ENCODE measurements at places on chromosomes 5 and 9.

- peak; percentile 44 for DNase-seq
Observed at GRCh38 chr5:61332358-61332749, 296 bp downstream of the ZSWIM6 start.

- DNase-seq = no peak
Observed at GRCh38 chr5:41858890-41859289, 11.3 kb downstream of the OXCT1 start.

DNA sequence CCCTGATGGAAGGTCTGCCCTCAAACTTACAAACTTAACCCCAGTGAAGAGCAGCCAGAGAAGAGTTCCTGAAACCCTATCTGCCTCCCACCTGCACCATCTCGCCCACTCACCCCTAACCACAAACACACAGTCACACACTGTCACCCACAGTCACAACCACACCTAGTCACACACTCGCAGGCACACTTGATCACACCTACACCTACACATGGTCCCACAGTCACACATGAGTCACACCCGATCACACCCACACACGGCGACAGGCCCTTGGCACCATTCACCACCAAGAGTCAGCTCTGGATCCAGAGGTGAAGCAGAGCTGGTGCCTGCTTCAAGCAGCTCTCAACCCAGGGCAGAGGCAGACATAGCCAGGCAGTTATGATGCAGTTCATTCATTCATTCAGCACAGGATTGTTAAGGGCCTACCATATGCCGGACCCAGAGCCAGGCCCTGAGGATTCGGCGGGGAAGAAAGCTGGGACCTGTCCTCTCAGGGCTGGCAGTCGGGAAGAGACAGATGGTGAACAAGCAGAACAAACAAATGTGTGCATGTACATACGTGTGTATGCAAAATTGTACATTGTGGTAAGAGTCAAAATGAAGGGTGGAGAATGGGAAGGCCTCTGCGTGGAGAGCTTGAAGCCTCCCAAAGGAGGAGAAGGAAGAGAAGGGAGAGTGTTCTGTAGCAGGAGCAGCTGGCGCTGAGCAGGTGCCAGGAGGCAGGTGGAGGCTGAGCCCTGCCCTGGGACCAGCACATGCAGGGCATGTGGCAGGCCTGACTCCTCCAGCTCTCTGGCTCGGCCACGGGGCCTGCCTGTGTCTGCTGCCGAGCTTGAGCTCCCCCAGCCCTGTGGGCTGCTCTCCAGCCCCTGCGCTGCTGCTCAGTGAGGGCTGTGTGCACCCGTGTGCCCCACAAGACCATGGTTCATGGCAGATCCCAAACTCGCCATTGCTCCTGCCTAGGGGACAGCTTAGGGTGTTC, 6.4 kb downstream of the TSPAN17 start:
- no peak for DNase-seq

GRCh38 chr5:96566833-96567587, 95.2 kb upstream of the CAST start:
- DNase-seq = peak; percentile 93

DNA sequence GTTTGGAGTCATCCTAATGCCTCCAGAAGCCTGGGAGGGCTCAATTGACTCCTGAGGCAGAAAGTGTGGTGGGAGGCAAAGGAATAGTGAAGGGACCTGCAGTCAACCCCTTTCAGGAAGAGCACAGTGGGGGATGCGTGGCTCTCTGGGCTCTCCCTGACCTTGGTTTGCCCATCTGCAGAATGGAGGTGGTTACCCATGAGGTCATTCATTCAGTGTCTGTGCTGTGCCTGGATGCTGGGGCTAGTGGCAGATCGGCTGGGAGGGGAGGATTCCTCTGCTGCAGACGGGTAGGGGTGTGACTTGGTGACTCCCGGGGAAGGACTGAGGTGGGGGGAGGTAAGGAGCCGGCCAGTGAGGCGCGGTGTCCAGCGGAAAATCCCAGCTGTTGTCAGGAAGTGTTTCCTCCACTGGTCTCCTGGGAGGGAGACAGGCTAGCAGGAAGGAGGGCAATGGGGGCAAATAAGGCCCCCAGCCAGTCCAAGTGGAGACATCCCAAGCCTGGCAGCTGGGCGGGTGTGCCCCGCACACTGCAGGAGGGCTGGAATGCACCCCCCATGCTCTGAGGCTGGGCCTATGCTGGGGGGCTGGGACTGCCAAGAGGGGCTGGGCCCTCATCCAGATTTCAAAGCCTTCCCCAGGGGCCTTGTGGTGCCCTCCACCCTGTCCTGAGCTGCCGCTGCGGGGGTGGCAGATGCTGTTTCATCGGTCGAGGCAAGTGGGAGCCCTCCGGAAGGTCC, 10.9 kb downstream of the CXXC5 start:
- peak; percentile 91 for DNase-seq

DNA sequence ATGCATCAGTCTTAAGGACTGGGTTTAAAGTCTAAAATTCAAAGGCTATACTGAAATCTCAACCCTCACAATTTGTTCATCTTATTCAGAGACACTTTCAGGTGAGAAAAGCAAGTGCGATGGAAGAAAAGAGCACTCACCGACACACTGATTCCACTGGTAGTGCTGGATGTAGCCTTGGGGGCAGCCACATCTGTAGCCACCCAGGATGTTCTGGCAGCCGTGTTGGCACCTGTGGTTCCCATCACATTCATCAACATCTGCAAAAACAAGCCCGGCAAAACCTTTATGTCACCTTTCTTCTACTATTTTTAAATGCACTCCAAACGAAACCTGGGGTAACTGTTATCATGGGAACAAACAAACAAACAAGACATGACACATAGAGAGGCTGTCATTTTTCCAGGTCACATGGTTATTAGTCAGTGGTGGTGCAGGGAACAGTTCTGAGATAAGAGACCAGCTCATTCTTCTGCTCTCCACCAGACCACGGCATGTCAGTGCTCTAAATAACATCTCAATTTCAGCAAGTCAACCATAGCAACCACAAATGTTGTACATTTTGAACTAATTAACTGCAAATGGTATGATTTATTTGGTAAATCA, 188.4 kb downstream of the SLC12A2 start:
- peak; percentile 58 for DNase-seq

- DNase-seq = peak; percentile 5
Observed at GRCh38 chr9:92599938-92600461, 64.2 kb upstream of the ECM2 start.

- DNase-seq = no peak
Observed at GRCh38 chr5:178274781-178275537, 42.4 kb upstream of the PHYKPL start.

DNA sequence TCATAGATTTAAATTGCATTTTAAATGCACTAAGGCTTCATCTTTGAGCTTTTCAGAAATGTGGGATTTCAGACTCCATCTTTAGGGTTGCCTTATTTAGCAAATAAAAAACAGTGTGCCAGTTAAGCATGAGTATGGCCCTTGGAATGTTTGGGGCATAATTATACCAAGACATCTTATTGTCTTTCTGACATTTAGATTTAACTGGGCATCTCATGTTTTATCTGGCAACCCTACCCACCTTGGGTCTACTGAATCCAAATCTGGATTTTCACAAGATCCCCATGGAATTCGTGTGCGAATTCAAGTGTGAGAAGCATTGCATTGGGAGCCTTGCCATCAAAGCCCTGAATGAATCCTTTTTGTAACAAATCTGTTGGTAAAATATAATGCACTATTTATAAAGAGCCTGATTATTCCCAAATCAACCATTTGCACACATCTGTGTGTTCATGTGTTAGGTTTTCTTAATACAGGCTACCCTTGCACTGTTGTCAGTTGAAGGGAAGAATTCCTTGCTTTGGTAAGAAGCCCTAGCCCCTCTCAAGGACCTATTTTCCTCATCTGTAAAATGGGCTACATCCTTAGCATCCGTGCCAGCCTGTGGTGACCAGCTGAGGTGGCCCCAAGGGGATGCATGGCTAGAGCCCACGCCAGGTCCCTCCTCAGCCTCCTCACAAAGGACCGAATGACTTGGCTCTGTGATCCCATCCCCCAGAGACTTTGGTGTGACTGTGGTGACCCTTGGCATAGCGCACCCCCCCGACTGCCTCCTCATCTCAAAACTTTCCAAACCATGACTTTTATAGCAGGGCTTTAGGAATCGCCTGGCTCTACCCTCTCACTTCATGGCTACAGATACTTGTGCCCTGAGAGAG, 8.1 kb downstream of the GSN start:
- no peak for DNase-seq

DNA sequence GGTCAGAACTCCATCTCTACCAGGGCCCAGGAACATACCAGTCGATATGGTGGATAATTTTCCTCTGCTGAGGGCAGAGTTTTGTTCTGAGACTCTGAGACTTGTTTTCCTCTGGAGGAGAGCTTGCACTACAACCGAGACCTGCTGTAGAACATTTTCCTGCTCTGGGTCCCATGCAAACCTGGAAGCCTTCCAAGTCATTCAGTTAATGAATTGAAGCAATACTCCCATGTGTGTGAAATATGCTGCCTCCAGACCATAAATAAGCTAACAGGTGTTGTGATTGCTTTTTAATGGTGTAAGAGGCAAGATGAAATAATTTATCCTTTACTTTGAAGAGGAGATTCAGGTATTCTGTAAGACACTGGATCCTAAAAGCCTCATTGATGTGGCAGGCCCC, 372.8 kb downstream of the TMEM167A start:
- no peak for DNase-seq

DNA sequence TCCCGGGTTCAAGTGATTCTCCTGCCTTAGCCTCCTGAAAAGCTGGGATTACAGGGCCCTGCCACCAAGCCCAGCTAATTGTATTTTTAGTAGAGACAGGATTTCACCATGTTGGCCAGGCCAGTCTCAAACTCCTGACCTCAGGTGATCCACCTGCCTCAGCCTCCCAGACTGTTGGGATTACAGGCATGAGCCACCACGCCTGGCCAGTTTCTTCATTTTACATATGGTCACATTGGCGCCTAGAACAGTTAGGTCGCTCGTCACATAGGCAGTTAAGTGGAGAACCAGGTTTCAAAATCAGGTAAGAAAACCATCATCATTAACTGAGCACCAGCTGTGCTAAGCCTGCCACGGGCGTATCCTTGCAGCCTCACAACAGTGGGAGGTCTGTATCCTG, 36.1 kb downstream of the OLFML2A start:
- DNase-seq = no peak

- DNase-seq = no peak
Observed at GRCh38 chr5:12237837-12238575, 333.8 kb upstream of the CTNND2 start.

- DNase-seq = no peak
Observed at GRCh38 chr9:126612813-126613641, 701 bp upstream of the LMX1B start.

DNA sequence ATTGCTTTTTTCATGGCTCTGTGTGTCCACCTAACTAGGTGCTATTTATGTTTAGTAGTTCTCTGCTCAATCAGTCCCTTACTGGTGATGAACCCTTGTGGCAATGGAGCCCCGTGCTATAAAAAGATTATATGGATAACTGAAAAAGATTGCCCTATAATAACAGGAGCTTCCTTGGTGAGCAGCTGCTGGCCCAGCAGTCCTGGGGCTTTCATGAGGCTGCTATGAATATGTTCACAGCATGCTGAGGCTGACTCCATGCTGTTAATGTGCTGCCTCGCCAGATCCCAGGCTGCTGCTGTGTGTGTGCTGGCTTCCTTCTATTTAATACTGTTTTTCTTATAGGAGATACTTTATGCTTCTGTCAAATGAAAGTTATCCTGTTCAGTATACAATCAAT, 357.5 kb downstream of the TAF11L14 start:
- no peak for DNase-seq

- no peak for DNase-seq
Observed at GRCh38 chr9:136481558-136481957, 1.3 kb downstream of the SEC16A start.

- no peak for DNase-seq
Observed at GRCh38 chr5:674630-675011, 18.5 kb downstream of the TPPP start.
